RCC 7860 (cell line): ENCODE measurements at places on chromosomes 7 and 10.

- DNase-seq = no peak
Measured at GRCh38 chr10:98472196-98472595, 25.5 kb upstream of the HPS1 start.

GRCh38 chr7:22190736-22191135 is 166.2 kb downstream of the RAPGEF5 start:
- no peak for DNase-seq

- no peak for DNase-seq
Measured at GRCh38 chr10:100874702-100875483, 37.9 kb upstream of the SLF2 start.

DNA sequence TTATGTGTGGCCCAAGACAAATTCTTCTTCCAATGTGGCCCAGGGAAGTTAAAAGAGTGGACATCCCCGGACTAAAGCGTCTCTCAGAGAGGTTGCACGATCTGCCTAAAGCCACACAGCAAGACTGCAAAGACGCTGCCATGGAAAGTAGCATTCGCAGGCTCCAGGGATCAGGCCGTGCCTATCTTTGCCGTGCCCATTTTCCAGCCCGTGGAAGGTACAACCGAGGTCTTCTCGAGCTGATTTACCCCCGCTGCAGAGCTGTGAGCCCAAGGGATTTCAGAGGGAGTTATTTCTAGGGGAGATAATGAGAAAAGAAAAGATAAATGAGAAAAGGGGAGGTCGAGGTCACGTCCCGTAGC is 1.0 kb upstream of the NYAP1 start:
- DNase-seq = no peak

DNA sequence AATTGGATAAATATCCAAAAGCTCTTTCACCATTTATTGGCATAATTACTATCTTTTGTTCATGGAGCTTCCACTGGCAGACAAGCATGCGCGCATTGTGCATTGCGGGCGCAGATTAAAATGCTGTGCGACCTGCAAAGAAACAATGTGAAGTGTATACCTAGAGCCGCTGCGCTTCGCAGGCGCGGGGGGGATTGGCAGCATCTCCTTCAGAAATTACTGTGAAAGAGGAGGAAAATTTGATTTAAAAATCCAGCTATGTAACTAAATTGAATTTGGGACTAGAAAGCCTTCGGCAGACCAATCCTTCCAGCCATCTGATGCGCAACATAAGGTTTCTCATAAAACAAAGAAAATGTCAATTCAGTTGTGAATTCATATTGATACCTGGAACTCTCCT is 10.3 kb upstream of the NPM3 start:
- no peak for DNase-seq

- DNase-seq = no peak
Measured at GRCh38 chr7:32385316-32385956, 104.7 kb downstream of the LSM5 start.

- peak; percentile 47 for DNase-seq
Measured at GRCh38 chr7:87564296-87564963, 36.3 kb downstream of the ABCB1 start.

- no peak for DNase-seq
Measured at GRCh38 chr10:20132816-20133215, 316.6 kb downstream of the PLXDC2 start.
